ENCODE measurements at places on chromosomes 7 and 10.

- no peak overlapping the region for H3K27ac ChIP-seq
- DNase-seq, result no peak
- no peaks in the 10 kb centered on the region for H3K27me3 ChIP-seq
- H3K36me3 ChIP-seq, result no peaks in the 10 kb centered on the region
- H3K4me3 ChIP-seq, result no peak overlapping the region
- H3K4me1 ChIP-seq, result peaks cover 23% of the 10 kb centered on the region
Measured at GRCh38 chr10:78868861-78869260, 199.9 kb upstream of the ZMIZ1 start.

DNA sequence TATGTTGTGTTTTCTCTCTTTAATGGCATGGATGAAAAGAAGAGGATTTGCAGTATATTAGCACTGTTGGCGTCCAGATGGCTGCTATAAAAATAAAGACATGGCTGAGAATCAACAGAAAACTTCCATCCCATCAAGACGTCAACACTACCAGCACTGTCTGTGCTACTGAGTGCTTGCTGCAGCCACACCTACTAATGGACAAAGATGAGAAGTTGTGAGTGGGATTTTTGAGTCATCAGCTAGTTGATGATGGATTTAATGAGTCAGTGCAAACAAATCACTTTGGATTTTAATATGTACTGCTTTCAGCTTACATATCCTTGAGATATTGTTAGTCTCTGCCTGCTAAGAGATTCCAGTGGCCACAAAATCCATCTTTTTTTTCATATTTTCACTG is 631.0 kb upstream of the ANKRD30A start:
- H3K4me3 ChIP-seq, result no peak overlapping the region
- H3K27ac ChIP-seq, result peak overlapping the region; percentile 77

- H3K27me3 ChIP-seq, result no peaks in the 10 kb centered on the region
- no peaks in the 10 kb centered on the region for H3K4me1 ChIP-seq
- DNase-seq, result no peak
- no peak overlapping the region for H3K27ac ChIP-seq
- H3K36me3 ChIP-seq, result peaks cover 4% of the 10 kb centered on the region
Measured at GRCh38 chr10:126924915-126925300, 19.7 kb downstream of the DOCK1 start.

GRCh38 chr7:99489235-99489634 is 10.8 kb downstream of the ZNF394 start:
- no peaks in the 10 kb centered on the region for H3K27me3 ChIP-seq
- no peak overlapping the region for H3K4me3 ChIP-seq
- H3K27ac ChIP-seq, result no peak overlapping the region
- no peaks in the 10 kb centered on the region for H3K4me1 ChIP-seq
- peaks cover 24% of the 10 kb centered on the region for H3K36me3 ChIP-seq

- H3K36me3 ChIP-seq, result no peaks in the 10 kb centered on the region
- no peaks in the 10 kb centered on the region for H3K27me3 ChIP-seq
- DNase-seq, result no peak
- no peak overlapping the region for H3K27ac ChIP-seq
- H3K4me1 ChIP-seq, result no peaks in the 10 kb centered on the region
Measured at GRCh38 chr7:73638911-73639310, 14.6 kb upstream of the MLXIPL start.

GRCh38 chr7:1461646-1462375 is 2.5 kb upstream of the MICALL2 start:
- peaks cover 70% of the 10 kb centered on the region for H3K4me1 ChIP-seq
- DNase-seq, result no peak
- no peak overlapping the region for H3K4me3 ChIP-seq
- H3K27ac ChIP-seq, result peak overlapping the region; percentile 87
- H3K27me3 ChIP-seq, result no peaks in the 10 kb centered on the region
- no peaks in the 10 kb centered on the region for H3K36me3 ChIP-seq

GRCh38 chr7:1981201-1981877 is 251.4 kb downstream of the MAD1L1 start:
- no peak overlapping the region for H3K27ac ChIP-seq
- no peak overlapping the region for H3K4me3 ChIP-seq
- DNase-seq, result no peak

GRCh38 chr7:121385800-121386179 is 10.3 kb downstream of the FAM3C start:
- no peaks in the 10 kb centered on the region for H3K36me3 ChIP-seq
- no peak overlapping the region for H3K27ac ChIP-seq
- H3K27me3 ChIP-seq, result no peaks in the 10 kb centered on the region
- no peak for DNase-seq
- no peak overlapping the region for H3K4me3 ChIP-seq
- H3K4me1 ChIP-seq, result peaks cover 41% of the 10 kb centered on the region

- H3K36me3 ChIP-seq, result no peaks in the 10 kb centered on the region
- no peaks in the 10 kb centered on the region for H3K27me3 ChIP-seq
- H3K4me1 ChIP-seq, result no peaks in the 10 kb centered on the region
- H3K27ac ChIP-seq, result no peak overlapping the region
Measured at GRCh38 chr10:50361946-50362345, 110.6 kb upstream of the ASAH2 start.

DNA sequence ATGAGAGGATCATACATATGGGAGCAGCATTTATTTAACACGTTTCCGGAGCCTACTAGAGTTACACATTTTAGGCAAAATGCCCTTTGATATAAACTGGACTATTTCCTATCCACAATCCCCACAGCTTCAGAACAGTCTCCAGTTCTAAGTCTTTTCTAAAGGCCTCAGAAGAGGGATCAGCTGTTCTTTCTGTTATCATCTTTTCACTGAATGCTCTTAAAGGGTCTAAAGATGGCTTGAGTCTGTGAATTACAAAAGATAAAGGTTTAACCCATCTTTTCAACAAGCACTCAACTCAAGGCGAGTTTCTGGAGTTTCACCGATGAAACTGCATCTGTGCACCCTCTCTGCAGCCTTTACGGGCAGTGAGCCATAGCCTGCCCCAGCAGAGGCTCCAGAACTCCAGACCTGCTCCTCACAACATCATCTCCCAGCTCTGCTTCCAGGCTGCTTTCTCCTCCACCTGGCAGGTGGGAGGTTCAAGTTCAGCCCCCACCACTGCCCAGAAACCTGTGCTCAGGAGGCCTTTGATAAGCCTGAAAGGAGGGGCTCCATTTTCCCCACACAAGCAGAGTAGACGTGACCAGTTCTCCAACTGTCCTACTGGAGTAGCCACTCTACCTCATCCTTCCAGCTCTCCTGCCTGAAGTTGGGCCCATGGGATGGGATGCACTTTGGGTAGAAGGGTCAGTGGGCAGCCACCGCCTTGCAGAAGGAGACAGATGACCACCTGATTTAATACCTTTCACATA is 53.4 kb downstream of the HSPA12A start:
- H3K27ac ChIP-seq, result no peak overlapping the region
- peaks cover 24% of the 10 kb centered on the region for H3K4me1 ChIP-seq
- no peak for DNase-seq
- H3K4me3 ChIP-seq, result no peak overlapping the region
- no peaks in the 10 kb centered on the region for H3K36me3 ChIP-seq

- H3K36me3 ChIP-seq, result no peaks in the 10 kb centered on the region
- no peak for DNase-seq
- H3K4me1 ChIP-seq, result no peaks in the 10 kb centered on the region
- H3K4me3 ChIP-seq, result no peak overlapping the region
Measured at GRCh38 chr7:154842591-154842990, 160.3 kb downstream of the PAXIP1 start.

DNA sequence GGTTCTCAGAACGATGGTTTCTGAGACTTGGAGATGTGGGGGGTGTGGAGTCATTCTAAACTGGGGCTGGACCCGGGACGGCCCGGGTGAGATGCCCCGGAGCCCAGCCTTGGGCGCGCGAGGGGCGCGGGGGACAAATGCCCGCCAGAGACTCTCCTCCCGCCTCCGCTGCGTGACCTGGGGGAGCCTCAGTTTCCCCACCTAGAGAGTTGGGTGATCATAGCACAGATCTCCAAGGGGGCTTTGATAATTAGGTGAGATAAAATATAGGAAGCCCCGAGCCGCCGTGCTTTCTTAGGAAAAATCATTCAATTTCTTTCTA is 658 bp upstream of the FZD8 start:
- H3K36me3 ChIP-seq, result no peaks in the 10 kb centered on the region
- H3K4me3 ChIP-seq, result peak overlapping the region; percentile 81
- H3K4me1 ChIP-seq, result peaks cover 21% of the 10 kb centered on the region
- no peaks in the 10 kb centered on the region for H3K27me3 ChIP-seq

GRCh38 chr10:57968328-57969016 is 299.2 kb downstream of the IPMK start:
- H3K27ac ChIP-seq, result no peak overlapping the region
- DNase-seq, result no peak
- no peaks in the 10 kb centered on the region for H3K27me3 ChIP-seq
- H3K4me1 ChIP-seq, result no peaks in the 10 kb centered on the region
- no peak overlapping the region for H3K4me3 ChIP-seq

DNA sequence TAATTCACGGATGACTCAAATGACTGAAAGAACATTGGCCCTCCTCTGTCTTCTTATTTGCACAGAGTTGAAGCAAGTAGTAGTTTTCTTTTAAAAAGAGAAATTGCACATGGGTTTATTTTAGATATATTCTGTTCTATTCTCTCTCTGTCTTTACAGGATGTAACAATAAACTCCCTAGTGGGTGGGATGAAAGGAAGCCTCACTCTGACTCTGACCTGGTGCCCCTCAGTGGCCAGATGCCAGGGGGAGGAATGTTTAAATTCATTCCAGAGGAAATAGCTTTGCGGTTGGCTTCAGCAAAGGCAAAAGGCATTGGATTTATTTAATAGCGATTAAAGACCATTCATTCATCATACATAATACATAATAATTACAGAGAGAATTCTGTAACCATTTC is 156.4 kb upstream of the MTPN start:
- H3K27ac ChIP-seq, result no peak overlapping the region
- H3K36me3 ChIP-seq, result no peaks in the 10 kb centered on the region
- no peaks in the 10 kb centered on the region for H3K27me3 ChIP-seq

GRCh38 chr10:52801947-52802346 is 29.4 kb upstream of the MBL2 start:
- no peaks in the 10 kb centered on the region for H3K27me3 ChIP-seq
- H3K27ac ChIP-seq, result no peak overlapping the region

GRCh38 chr7:27204851-27205322 is 5.0 kb upstream of the HOXA13 start:
- peaks cover 32% of the 10 kb centered on the region for H3K4me1 ChIP-seq
- DNase-seq, result no peak
- no peaks in the 10 kb centered on the region for H3K36me3 ChIP-seq
- H3K27ac ChIP-seq, result no peak overlapping the region

- no peaks in the 10 kb centered on the region for H3K36me3 ChIP-seq
- H3K27me3 ChIP-seq, result no peaks in the 10 kb centered on the region
- no peaks in the 10 kb centered on the region for H3K4me1 ChIP-seq
- no peak for DNase-seq
- no peak overlapping the region for H3K4me3 ChIP-seq
- H3K27ac ChIP-seq, result no peak overlapping the region
Measured at GRCh38 chr10:122531939-122532338, 28.6 kb upstream of the DMBT1 start.

DNA sequence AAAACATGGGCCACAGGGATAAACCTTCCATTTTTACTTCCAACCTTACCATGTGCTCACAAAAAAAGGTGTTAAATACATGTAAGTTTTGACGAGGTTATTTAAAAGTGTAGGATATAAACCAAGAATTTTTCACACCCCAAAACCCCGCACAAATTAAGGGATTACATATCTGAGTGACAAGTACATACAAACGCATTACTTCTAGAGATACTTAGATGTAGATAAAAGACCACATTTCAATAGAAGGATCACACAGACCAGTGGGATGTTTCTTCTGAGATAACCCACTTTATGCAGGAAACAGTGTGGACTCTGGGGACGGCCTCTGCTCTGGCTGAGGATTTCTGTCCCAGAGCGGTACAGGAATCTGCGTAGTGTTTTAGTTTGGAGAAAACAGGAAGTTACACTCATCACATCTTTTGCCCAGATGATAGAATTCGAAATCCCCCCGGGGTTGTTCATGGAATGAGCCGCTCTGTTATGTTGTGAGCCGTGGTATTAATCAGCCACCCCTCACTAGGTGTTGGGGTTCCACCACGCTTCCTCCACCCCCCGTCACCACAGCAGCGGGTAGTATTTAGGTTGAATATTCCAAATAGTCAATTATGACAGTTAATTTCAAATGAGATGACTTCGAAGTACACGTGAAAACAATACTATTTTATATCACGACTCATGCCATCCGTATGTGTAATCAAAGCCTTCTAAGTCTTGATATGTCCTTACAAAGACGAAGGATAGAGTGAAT is 1.3 kb upstream of the CUL1 start:
- H3K4me3 ChIP-seq, result peak overlapping the region; percentile 93
- H3K27me3 ChIP-seq, result no peaks in the 10 kb centered on the region
- H3K36me3 ChIP-seq, result no peaks in the 10 kb centered on the region
- peak; percentile 70 for DNase-seq

GRCh38 chr7:129843365-129843898 is 109.3 kb downstream of the UBE2H start:
- peaks cover 58% of the 10 kb centered on the region for H3K4me1 ChIP-seq
- peaks cover 7% of the 10 kb centered on the region for H3K36me3 ChIP-seq
- no peak overlapping the region for H3K27ac ChIP-seq
- no peak overlapping the region for H3K4me3 ChIP-seq

DNA sequence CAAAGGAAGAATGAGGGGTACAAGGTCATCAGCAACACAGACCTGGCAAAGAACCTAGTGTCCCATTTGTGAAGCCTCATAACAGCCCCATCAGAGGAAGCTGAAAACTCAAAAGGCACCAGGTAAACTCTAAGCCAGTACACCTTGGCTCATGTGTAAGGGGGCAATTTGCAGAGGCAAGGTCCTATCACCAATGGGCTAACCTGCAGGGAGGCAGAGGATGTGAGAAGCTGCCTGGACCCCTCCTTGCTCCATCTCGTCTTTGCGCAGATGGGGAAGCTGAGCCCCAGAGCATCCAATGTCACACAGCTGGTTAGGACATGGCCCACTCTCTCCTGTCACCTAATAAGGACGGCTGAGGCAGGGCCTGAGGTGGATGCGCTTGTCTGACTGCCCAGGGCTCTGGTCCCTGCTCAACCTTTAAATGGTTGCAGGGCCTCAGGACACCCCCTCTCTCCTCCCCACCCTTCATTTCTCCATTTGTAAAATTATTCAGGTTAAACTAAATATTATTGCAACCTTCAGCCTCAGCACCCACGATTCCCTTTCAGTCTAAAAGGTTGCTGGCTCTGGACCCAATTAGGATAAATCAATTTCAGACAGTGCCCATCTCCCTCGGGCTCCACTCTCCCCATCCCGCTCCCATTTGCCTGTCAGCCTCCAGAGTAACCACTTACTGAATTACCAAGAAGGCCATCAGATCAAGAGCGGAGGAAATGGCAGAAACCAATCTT is 135.3 kb downstream of the OAT start:
- DNase-seq, result peak; percentile 3
- no peaks in the 10 kb centered on the region for H3K36me3 ChIP-seq
- no peak overlapping the region for H3K4me3 ChIP-seq
- H3K4me1 ChIP-seq, result peaks cover 6% of the 10 kb centered on the region
- no peak overlapping the region for H3K27ac ChIP-seq
- no peaks in the 10 kb centered on the region for H3K27me3 ChIP-seq

GRCh38 chr10:59950105-59950504 is 43.7 kb upstream of the CCDC6 start:
- DNase-seq, result no peak
- H3K27ac ChIP-seq, result no peak overlapping the region
- H3K4me1 ChIP-seq, result no peaks in the 10 kb centered on the region
- H3K36me3 ChIP-seq, result no peaks in the 10 kb centered on the region
- H3K4me3 ChIP-seq, result no peak overlapping the region
- H3K27me3 ChIP-seq, result no peaks in the 10 kb centered on the region

GRCh38 chr7:138796038-138796615 is 1.7 kb upstream of the TMEM213 start:
- no peaks in the 10 kb centered on the region for H3K4me1 ChIP-seq
- H3K36me3 ChIP-seq, result no peaks in the 10 kb centered on the region
- H3K27ac ChIP-seq, result no peak overlapping the region
- H3K4me3 ChIP-seq, result no peak overlapping the region
